Bronchial epithelial cell (primary cell): ENCODE measurements at places on chromosomes 2 and 18. TPM values are rescaled to one million over a fixed set of nuclear protein-coding genes. Genes with fewer than 3 reads are reported as not detected.

The ZC3H6 gene
- total RNA-seq = 3.4 and 5.6 TPM in 2 replicates

The CDH2 gene
- 0.13 and 0.79 TPM in 2 replicates for total RNA-seq

The ATOH8 gene
- 0.79 TPM in 1 of 2 replicates, not detected in the other for total RNA-seq

The KIAA2012 gene
- not detected in 2 replicates for total RNA-seq

The AKAIN1 gene
- total RNA-seq = not detected in 2 replicates

The CCBE1 gene
- 1.6 and 4.9 TPM in 2 replicates for total RNA-seq

The FIGN gene
- total RNA-seq = 0.79 and 1.4 TPM in 2 replicates

The ZNF804A gene
- total RNA-seq = not detected in 2 replicates

The PHOSPHO2 gene
- total RNA-seq = 2.4 and 4.0 TPM in 2 replicates

The TDRD15 gene
- total RNA-seq = not detected in 2 replicates

The ARMC9 gene
- 8.4 and 8.8 TPM in 2 replicates for total RNA-seq

The COLEC11 gene
- 0.26 and 0.38 TPM in 2 replicates for total RNA-seq

The SP5 gene
- not detected in 2 replicates for total RNA-seq

The VWA3B gene
- total RNA-seq = 0.13 TPM in 1 of 2 replicates, not detected in the other
